ENCODE measurements at places on chromosomes 2 and 18.

- DNase-seq = no peak
Observed at GRCh38 chr18:26416652-26417150, 131.7 kb downstream of the KCTD1 start.

DNA sequence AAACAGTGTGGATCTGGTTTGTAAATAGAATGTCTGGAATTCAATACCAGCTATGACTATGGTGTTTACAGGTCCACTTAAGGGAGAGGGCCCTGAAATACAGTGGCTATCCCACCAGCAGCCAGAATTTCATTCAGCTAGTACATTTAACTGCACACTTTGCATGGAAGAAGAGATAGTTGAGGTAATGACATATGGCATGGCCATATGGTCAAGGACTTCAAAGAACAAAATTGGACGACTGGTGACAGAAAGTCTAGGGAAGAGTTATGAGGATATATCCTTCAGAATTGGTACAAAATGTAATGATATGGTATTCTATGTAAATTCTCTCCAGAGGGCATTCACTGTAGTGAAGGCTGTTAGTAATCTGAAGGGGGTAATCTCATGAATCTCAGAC is 105.0 kb downstream of the IKZF2 start:
- DNase-seq = no peak

- no peak for DNase-seq
Observed at GRCh38 chr2:126504949-126505348, 151.0 kb upstream of the GYPC start.

GRCh38 chr2:102245266-102246151 is 58.7 kb downstream of the IL1RL2 start:
- peak; percentile 38 for DNase-seq

DNA sequence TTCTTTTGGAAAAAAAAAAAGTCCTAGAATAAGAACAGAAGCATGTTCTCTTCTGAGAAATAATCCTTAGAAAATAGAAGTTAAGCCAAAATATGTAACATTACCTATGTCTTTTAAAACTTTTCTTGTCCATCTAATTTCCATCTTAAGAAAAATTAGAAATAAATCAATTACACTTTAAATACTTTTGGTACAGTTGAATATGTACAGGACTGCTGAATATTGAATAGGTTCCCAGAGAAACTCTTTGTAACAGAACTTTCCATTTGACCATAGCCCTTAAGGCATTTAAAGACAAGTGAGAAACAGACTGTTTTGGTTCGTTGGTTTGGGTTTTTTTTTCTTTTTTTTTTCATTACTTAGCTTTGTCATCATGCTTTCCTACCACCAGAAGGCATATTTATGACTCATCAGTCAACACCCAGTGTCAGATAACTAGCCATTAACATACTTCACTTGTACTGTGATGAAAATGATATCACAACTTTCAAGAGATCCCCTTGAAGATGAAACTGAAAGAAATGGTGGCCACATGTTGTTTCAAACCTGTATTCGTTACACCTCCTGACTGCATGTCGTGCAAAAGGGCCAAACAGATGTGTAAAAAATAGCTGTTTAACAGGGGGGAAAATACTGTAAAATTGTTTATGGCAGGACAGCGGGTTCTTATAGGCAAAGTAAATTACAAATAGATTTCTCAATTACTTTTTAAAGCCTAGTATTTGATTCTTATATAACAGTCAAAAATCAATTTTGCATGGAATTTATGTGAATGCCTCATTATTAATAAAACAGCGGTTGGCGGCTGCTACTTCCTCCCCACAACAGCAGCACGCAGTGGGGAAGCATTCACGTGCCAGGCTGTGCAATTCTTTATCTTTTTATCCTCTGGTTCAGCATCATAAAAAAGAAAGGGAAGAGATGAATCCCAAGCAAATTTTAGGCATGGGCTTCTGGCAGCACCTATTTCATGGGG is 280.7 kb upstream of the HNRNPA3 start:
- DNase-seq = no peak

- DNase-seq = no peak
Observed at GRCh38 chr18:24189664-24190346, 50.9 kb downstream of the CABYR start.

DNA sequence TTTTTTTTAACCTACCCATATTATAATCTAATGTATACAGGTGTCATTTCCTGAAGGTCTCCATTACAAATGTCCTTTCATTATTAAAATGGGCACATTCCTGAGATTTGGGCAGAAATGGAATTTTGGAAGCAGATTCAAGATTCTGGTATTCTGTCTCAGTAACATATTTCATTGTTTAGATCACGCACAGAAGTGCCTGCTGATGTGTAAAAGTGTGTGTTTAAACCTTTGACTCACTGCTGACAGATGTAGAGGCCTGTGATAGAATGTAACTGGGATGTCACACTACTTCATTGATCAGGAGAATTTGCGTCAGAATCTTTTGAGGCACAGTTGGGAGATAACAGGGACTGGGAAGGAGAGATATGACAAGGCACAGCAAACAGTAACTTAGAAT is 276.8 kb upstream of the EPAS1 start:
- no peak for DNase-seq

- DNase-seq = no peak
Observed at GRCh38 chr2:143815082-143815481, 685.9 kb downstream of the ARHGAP15 start.

GRCh38 chr18:76491473-76491775 is 3.6 kb downstream of the ZNF516 start:
- DNase-seq = no peak

DNA sequence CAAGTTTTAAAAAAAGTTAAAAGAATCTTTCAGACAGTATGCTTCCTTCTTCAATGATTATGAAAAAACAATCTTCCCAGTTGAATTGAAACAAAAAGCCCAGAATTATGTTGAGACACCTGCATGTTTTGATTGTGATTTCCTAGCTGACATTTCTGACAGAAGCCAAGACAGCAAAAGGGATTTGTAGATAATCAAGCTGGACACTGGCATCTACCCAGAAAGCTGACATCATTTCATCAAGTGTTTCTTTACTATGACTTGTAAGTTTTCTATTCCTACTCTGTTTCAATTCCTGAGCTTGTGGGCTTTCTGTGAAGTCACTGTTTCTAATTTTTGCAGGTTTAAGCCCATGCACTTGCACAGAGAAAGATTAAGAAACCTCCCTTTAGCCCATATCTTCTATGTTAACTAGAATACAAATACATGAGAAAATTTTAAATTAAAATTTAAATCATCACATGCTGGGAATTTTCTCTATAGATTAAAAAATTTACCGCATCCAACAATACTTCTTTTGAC is 82.9 kb upstream of the CCDC85A start:
- DNase-seq = no peak

- no peak for DNase-seq
Observed at GRCh38 chr2:39437522-39438296, 624 bp upstream of the MAP4K3 start.

DNA sequence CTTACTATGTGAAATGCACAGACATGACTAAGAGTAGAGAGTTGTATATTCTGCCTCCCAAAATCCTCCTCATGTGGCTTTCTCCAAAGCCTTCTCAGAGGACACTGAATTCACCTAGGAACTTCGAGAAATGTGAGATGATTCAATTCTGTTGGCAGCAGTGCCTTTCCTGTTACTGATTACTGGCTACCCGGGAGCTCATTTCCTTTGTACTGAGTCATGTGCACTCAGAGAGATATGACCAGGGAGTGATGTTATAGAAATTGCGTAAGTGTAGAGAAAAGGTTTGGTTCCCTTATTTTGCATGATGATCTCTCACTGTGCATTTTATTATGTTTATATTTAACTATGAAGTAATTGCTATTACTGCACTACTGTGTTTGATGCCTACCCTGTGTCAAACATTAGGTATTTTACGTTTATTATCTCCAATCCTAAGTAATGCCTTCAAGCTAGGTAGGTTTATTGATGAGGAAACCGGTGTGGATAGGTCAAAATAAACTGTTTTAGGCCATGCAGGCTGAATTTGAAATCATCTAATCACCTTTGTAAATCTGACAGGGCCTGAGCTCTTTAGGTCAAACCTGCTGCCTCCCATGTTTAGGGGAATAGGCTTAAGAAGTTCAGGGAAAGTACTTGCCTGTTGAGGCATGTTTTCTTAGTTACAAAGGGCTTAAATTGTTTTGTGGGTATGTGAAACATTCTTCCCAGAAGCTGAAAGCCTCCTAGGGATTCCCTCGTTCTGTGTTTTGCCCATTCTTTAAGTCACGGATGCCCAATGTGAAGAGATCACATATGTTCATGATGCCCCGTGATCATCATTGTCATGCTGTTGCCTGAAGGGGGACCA is 86.8 kb downstream of the FMNL2 start:
- peak; percentile 84 for DNase-seq

All from BJ (cell line).